ENCODE measurements at places on chromosomes 5 and 9.

DNA sequence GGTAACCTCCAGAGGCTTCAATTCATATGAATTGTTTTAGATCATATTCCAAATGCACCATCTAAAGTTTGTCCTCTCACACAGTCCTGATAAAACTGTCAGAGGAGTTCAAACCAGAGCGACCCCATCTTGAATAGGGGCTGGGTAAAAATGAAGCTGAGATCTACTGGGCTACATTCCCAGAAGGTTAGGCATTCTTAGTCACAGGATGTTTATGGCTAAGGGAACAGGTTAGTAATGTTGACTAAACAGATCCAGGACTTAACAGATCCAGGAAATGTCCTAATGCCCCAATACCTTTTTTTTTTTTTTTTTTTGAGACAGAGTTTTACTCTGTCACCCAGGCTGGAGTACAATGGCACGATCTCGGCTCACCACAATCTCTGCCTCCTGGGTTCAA, 192.6 kb upstream of the PRDM9 start:
- DNase-seq: no peak

- no peak for DNase-seq
Observed at GRCh38 chr5:7250611-7251010, 145.3 kb upstream of the ADCY2 start.

DNA sequence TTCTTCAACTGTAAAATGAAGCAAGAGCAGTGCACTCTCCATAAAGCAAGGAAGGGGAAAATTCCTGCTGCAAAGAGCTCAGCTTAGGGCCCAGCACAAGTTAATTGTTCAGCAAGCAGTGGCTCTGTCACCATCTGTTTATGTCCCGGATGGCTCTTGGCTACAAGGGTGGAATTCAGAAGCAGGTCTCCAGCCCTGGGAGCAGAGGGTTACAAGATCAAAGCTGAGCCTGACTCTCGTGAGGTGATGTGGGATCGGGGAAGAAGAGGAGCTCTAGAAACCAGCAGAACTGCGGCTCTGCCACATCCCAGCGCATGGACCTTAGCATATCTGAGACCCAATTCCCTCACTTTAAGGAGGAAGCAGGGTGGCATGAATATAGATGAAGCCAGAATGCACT, 25.2 kb upstream of the OLFM1 start:
- DNase-seq: no peak

DNA sequence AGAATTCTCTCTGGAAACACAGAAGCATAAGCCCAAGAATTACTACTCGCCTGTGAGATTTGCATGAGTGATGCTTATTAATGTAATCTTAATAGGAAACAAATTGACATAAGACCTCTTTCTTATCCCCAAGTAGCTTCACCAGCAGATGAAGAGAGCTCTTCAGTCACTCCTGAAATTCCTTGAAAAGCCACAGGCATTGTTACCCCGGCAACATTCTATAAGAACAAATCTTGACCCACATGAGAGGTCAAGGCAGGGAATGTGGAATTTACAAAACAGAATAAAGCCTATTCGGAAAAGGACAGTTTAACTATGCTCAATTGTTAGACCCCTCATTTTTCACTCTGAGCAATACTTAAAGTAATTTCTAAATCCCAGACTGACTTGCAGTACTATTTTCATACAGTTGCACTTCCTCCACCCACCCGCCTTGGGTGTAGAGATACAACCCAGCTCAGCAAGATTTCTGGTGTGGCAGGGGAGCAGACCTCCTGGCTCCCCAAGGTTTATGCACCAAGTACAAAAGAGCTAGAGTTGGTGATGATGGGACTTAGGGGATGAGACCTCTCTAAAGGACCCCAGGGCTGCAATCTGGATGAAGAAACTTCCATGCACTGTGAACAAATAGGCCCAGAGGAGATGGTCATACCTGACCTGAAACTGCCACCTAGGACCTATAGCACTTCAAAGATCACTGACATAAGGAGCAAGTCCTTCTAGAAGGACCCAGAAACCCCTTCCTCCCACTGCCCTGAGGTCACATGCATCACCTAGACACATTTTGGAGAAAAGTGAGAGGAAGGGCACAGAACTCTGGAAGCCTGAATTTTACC, 242.1 kb downstream of the ZNF608 start:
- DNase-seq: no peak

GRCh38 chr5:157677931-157678330, 6.6 kb downstream of the C5orf52 start:
- DNase-seq: no peak

DNA sequence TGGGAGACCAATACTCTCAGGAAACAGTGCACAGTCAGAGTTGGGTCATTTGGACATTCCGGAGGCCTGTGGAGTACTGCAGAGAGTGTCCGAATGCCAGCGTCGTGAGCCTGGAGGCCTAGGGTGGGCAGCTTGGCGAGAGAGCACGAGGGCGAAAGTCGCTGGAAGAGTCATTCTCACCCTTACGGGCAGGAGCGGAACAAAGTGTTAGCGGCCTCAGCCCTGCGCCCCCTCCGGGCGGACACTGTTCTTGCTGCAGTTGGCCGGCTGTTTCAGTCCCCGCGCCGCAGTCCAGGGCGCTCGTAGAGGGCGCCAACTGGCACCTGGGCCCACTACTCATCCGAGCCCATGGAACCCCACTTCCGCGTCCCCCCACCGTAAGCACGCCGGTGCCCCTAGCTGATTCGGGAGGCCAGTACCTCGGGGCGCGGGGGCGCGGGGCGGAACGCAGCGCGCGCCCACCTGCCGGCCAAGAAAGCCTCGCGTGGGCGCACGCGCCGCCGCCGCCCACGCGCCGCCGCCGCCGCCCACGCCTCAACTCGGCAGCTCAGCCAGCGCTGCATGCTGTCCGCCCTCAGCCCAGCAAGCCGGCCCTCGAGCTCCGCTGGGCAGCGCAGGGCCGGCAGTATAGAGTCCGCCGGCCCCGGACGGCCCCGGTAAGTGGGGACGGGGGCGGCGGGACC, 99.7 kb upstream of the CCL21 start:
- DNase-seq: no peak

DNA sequence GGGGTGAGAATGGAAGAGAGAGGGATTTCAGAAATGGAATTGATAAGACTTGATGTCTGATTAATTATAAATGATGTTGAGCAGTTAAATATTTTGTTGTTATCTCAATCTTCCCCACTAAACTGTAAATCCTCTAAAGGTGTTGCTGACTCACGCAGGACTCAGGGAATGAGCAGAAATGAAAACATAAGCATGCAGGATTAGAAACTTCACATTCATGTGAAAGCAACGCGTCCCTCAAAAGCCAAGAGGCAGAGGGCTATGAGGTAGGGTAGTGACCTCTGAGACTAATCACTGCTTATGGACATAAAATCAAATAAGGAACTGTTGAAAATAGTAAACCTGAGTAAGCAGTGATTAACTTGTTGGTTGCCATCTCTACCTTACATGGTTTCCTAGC, 21.1 kb downstream of the ADAMTSL1 start:
- no peak for DNase-seq

DNA sequence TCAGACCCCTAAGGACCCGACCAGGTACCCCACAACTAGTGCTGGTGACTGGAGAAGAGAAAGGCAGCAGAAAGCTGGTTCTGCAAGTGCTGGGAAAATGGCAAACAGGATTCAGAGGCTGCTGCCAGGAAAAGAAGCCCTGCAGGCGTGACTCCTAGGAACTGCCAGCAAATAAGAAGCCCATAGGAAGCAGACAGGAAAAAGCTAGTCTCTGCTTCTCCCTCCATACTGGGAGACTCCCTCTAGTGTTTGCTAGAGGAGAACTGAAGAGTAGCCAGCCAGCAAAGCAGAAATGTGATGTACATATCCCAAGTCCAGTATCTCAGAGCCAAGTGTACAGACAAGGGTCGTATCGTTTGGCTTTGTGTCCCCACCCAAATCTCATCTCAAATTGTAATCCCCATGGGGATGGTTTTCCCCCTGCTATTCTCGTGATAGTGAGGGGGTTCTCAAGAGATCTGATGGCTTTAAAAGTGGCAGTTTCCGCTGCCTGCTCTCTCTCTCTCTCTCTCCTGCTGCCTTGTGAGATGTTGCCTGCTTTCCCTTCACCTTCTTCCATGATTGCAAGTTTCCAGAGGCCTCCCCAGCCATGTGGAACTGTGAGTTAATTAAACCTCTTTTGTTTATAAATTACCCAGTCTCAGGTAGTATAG, 38.1 kb upstream of the TUSC1 start:
- DNase-seq: peak; percentile 23

DNA sequence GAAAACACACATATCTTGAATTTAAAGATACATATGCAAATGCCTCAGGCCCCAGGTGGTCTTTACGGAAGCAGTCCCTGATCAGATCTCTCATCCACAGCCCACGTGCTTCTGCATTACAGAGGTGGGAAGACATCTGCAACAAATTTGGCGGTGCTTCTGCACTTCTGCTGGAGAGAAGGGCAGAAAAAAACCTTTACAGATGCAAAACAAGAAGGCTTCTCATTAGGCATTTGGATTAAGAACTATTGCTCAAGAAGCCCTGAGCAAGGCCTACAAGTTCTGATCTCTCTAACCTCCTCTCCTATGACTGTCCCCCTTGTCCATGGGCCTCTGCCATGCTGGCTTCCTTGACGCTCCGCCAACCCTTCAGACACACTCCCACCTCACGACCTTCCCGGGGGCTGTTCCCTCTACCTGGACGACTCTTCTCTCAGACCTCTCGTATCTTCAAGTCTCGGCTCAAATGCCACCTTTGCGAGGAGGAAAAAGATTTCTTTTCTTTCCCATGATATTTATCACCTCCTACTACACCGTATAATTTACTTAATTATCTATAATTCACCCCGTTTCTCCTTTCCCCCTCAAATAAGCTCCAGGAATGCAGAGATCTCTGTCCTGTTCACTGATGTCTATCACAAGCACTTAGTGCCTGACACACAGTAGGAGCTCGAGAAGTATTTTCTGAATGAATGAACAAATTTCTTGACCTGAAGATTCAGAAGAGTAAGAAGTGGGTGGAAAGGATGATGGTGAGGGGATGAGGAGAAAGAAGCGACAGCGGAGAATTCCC, 1.1 kb downstream of the MTMR12 start:
- DNase-seq: no peak

GRCh38 chr5:98813755-98814154, 40.3 kb downstream of the RGMB start:
- no peak for DNase-seq

DNA sequence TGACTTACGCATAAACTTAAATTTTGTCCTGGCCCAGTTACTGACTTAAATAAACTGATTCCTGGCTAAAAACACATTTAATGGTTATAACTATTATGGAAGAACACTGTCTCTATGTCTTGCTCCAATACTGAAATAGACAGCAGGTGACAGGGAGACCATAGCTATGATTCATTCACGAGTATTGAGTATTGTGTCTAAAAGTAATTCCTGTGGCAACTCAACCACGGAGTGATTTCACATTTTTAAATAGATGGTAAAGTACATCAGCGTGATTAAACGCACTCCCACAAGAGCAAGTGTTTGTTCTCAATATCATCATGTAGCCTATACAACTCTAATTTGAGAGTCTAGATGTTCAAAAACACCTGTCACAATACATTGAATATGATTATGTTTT, 35.9 kb upstream of the PCSK1 start:
- DNase-seq: no peak

- DNase-seq: peak; percentile 44
Observed at GRCh38 chr5:34587355-34588241, 68.5 kb upstream of the RAI14 start.

DNA sequence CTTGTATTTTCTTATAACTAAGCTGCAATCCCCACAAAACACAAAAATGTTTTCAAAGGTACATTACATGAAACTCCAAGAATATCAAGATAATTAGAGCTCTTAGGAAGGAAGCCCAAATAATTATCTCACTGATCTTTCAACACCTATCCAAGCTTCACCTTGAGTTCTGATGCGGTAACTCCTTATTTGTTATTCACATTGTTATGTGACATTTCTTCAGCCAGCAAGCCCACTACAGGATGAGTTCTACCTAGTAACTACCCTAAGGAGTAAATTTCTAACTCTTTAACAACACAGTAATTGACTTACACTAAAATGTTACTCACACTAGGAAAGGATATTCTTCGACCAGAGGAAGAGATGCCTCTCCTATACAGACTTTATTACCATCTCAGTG, 9.9 kb downstream of the NR6A1 start:
- no peak for DNase-seq

- no peak for DNase-seq
Observed at GRCh38 chr5:74507370-74508005, 133.0 kb downstream of the ENC1 start.

- DNase-seq: no peak
Observed at GRCh38 chr5:124951661-124952060, 205.2 kb upstream of the ZNF608 start.

Measured in GM04503 (cell line).